MV-4-11 (cell line): ENCODE measurements at places on chromosomes 1 and 21.

- DNase-seq, result peak; percentile 52
Measured at GRCh38 chr21:22575165-22575584, 1577.0 kb downstream of the NCAM2 start.

DNA sequence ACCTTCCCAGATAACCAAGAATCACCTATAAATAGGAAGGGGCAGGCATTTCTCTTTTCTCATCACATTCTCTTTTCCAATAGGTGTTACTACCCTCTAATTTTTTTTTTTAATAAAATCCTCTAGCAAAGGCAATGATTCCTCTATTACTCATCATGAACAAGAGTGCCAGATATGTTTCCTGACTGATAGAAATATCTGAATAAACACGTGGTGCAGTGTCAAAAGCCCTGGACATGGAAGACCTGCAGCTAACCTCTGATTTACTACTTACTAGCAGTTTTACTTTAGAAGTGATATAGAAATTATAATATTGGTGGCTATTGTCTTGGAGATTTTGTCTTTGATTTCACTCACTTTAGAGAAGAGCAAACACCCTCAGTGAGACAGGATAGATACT lies 194.6 kb upstream of the SAMSN1 start:
- DNase-seq, result no peak

- no peak for DNase-seq
Measured at GRCh38 chr1:100387209-100387608, 34.9 kb downstream of the CDC14A start.

- DNase-seq, result no peak
Measured at GRCh38 chr21:44408226-44408625, 47.1 kb upstream of the LRRC3 start.

DNA sequence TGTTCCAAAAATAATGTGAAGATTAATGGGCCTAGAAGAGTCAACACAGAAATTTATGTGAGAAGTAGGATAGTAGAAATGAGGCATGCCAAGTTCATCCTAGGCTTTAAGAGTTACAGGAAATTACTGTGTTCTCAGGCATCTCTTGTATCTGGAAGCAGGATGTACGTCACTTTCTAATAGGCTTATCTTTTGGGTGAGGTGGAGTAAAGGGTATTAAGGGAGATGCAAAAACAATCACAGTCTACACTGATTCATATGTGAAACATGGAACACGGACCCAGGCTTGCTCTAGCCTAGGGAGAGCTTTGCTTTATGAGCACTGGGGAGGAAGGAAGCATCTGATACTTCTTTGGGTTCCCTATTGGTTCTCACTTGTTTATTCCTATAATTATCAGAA lies 84.5 kb upstream of the RGS4 start:
- no peak for DNase-seq

DNA sequence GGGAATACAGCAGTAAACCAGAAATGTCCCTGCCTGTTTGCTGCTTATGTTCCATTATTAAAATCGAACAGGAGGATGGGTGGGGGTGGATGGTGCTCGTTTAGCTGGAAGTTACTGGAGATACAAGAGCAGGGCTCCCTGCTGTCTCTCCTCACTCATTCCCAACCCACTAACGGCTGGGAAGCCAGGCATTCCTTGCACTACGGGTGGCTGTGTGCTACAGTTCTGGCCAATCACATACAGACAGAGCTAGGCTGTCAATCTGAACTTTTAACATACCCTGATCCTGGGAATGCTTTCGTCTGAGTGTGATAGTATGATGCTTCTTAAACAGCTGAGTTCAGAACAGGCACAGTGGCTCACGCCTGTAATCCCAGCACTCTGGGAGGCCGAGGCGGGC lies 7.0 kb downstream of the SIPA1L2 start:
- no peak for DNase-seq

GRCh38 chr1:99776120-99776519 lies 9.7 kb upstream of the FRRS1 start:
- DNase-seq, result no peak

- no peak for DNase-seq
Measured at GRCh38 chr1:172359491-172359999, 60.9 kb upstream of the C1orf105 start.

DNA sequence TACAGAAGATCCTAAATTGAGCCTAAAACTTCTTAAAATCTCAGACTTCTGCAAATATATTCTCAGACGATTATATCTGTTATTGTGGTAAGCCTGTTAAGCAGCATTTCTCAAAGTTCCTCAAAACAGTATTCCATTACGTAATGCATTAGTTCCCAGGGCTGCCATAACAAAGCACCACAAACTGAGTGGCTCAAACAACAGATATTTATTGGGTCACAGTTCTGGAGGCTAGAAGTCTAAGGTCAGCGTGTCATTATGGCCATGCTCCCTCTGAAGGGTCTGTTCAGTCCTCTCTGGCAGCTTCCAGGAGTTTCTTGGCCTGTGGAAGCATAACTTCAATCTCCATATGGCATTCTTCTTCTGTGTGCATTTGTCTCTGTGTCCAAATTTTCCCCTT lies 103.5 kb upstream of the ST6GALNAC5 start:
- DNase-seq, result peak; percentile 79

- no peak for DNase-seq
Measured at GRCh38 chr1:87197641-87198040, 131.0 kb upstream of the LMO4 start.

GRCh38 chr1:20586953-20587660 lies 1.8 kb upstream of the CDA start:
- no peak for DNase-seq

DNA sequence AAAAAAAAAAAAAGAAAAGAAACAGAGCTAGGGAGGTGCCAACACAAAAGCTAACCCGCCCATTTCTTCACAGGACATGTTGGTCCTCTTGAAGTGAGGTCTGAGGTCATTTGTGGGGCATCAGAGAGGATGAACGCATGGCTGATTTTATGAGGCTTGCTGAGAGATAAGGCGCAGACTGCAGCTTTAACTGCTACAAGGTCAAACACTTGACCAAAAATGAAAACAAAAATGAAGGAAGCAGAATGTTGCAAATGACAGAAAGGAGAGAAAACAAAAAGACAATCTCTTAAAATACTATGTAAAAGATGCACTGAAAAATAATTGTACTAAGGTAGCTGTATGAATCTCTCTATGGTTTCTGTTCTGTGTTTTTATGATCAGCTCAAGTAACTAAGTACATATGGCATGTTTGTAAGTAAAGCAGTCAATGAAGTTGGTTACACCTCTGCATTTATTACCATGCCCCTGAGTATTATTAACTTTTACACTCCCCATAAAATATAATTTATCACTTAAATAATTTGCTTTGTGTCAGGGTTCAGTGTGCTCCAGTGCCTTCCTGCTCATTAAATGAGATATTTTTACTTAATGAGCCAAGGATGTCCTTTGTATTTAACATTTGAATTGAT lies 249.1 kb upstream of the NR5A2 start:
- no peak for DNase-seq

DNA sequence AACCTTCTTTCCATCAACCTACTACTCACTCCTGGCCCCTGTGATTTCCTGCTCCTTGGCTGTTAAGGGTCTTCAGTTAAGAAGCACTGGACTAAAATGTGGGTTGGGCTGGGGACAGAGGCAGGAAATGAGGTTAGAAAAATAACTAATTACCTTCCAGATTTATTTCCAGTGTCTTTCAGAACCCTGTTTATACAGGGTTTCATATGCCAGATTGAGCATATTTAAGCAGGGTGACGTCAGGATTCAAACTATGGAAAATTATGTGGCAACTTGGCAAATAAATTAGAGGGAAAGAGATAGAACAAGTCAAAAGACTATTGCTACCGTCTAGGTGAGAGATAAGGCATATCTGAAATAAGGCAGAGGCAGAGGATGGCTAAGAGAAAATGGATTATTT lies 11.7 kb upstream of the MCOLN3 start:
- DNase-seq, result no peak

- no peak for DNase-seq
Measured at GRCh38 chr1:116408803-116409720, 36.0 kb downstream of the ATP1A1 start.
